ENCODE measurements at places on chromosomes 1 and 21.

GRCh38 chr1:115873184-115873583 lies 32.3 kb upstream of the NHLH2 start:
- no peak for DNase-seq

GRCh38 chr1:15410884-15411245 lies 1.2 kb downstream of the EFHD2 start:
- DNase-seq: no peak

DNA sequence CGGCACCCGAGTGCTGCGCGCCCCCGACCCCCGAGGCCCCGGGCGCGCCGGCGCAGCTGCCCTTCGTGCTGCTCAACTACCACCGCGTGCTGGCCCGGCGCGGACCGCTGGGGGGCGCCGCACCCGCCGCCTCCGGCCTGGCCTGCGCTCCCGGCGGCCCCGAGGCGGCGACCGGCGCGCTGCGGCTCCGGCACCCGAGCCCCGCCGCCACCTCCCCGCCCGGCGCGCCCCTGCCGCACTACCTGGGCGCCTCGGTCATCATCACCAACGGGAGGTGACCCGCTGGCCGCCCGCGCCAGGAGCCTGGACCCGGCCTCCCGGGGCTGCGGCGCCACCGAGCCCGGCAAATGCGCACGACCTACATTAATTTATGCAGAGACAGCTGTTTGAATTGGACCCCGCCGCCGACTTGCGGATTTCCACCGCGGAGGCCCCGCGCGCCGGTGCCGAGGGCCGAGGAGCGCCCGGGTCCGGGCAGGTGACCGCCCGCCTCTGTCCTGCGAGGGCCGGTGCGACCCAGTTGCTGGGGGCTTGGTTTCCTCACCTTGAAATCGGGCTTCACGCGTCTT lies 49.0 kb downstream of the SIM2 start:
- no peak for DNase-seq

DNA sequence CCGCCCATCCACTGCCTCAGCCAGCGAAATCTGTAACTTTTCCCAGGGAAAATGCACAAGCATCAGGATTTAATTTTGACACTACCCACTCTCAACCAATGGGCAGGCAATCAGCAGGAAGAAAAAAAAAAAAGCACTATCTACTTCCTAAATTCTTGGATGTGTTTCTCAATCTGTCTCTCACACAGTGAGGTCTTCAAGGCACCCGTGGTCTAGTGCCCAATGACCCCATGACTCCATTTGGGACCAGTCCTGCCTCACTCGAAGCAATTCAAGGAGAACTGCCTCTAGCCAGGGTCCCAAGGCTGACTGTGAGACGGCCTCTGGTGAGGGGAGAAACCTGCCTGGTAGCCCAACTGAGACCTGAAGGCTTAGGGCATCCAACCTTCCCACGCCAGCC lies 35.9 kb downstream of the CSF1 start:
- no peak for DNase-seq

GRCh38 chr1:98963064-98963758 lies 41.5 kb downstream of the PLPPR5 start:
- DNase-seq: no peak

DNA sequence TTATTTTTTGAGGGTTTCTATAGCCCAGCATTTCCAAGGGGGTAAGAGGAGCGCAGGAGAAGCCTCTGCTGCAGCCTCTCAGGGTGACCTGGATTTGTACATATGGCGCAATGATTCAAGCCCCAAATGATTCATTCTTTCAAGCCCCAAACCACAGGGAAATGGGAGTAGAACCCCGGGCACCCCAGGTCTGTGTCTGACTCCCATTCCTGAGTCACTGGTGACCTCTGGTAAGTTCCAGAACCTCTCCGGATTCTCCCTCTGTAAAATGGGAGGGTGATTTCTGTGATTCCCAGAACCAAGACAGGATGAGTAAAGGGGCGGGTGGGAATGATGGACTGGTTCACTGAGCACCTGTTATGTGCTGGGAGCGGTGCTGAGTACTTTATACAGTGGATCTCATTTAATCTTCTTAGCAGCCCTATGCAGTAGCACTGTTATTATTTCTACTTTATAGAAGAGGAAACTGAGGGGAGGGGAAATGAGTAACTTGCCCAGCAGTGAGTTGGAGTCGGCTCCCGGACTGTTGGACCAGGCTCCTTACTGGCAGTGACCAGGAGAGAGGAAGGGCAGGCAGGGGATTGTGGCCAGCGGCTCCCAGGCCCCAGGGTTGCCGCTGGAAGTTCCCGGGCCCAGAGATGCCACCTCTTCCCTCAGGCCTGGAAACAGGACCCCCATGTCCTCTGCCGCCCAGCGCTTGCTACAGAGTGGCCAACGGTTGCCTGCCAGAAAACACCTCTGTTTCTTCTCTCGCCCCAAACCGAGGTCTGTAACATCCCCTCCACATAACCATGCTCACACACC lies 20.3 kb upstream of the SLC26A9 start:
- no peak for DNase-seq

DNA sequence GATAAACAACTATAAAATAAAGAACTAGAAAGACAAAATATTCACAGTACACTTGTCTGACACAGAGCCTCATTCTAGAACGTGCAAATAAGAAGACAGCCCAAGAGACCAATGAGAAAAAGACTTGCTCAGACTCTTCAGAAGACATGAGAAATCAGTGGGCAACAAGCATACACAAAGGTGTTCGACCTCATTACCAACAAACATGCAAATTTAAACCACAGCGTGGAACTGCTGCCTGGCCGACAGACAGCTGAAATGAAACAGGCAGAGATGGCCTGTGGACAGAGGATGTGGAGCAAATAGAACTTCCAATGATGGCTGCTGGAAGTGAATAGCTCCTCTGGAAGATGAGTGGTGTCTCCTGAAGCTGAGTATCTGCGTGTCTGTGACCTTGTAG lies 22.4 kb upstream of the COL6A1 start:
- no peak for DNase-seq

DNA sequence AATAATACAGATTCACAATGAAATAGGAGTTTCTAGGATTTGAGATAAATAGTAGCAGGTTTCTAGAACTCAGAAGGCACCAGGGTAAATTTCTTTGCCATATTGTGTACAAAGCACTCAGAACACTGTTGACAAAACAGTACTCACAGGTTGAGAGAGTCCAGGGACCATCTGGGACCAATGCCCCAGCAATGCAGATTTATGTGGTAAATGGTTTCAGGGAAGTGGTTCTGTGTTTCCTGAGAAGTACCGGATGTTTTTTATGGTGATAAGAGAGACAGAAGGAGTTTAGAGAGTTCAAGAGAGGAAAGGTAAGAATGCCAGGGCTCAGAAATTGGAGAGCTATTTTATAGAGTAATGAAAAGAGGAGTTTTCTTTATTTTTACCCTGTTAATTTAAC lies 29.6 kb upstream of the DIPK1A start:
- no peak for DNase-seq

DNA sequence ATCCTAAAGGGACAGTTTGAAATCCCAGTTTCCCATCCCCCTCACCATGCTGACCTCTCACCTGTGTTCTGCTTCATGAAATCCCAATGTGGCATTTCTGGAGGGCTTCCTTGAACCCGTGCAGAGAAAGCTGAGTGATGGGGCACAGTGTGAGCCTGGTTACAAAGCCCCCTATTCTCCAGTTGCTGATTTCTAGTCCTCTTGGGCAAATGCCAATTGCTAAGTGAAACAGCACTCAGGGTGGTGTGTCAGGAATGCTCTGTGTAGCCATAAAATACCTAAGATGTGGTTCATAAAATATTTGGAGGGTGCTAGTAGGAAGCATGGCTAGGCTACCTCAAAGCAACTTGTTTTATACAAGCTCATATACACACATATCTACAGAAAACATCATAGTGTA lies 32.0 kb downstream of the SUSD4 start:
- no peak for DNase-seq

DNA sequence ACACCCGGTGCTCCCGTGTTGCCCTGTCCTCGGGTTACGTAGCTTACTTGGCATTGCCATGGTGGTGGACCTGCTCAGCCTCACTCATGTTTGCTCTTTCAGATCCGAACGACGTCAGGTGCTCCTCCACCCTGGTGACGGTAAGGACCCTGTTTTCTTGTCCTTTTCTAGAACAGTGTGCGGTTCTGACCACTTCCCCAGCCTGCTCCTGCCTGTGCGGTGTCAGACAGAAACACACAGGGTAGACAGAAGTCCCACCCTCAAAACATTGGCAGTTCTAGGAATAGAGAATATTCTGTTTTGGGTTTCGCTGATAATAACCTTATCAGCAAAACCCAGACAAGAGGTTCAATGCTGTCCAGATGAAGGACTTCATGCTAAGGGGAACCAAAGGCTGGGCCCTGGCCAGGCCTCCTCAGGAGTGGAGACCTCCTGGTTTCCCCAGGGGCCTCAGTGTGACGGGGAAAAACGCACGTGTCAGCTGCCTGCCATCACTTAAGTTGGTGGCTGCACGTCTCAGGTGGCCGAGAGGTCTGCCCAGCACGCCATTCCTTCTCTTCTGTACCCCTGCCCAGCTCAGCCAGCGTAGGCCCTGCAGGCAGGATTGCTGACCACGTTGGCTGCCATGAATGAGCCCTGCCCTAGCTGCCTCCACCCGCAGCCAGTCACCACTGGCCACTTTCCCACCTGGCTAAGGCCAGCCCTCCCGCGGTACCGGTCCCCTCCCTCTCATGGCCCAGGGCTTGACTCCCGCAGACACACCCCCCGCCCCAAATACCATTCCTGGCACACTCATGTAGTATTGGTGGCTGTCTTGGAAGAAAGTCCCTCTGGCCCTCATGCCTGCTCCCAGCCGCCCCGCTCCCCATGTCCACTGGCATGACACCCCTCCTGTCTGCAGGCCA lies 33.6 kb downstream of the SLC37A1 start:
- DNase-seq: no peak

All from GOT3 (cell line).